Fibroblast of lung (primary cell): ENCODE measurements at places on chromosomes 5 and 9. TPM values are rescaled to one million over a fixed set of nuclear protein-coding genes. Genes with fewer than 3 reads are reported as not detected.

GOLM1 gene
- 46.7 and 67.3 TPM in 2 replicates for total RNA-seq

WHRN gene
- 0.51 and 1.8 TPM in 2 replicates for total RNA-seq

OR1K1 gene
- total RNA-seq, result not detected in 2 replicates

PCDH1 gene
- 0.66 and 2.3 TPM in 2 replicates for total RNA-seq

OMD gene
- under 0.01 and 0.17 TPM in 2 replicates for total RNA-seq

DND1 gene
- total RNA-seq, result under 0.01 and 0.33 TPM in 2 replicates

LCN2 gene
- total RNA-seq, result not detected in 2 replicates

SPATA31D1 gene
- total RNA-seq, result not detected in 2 replicates

OTP gene
- total RNA-seq, result not detected in 2 replicates

SLC6A3 gene
- not detected in 2 replicates for total RNA-seq

ARSI gene
- 5.9 and 8.5 TPM in 2 replicates for total RNA-seq

AIF1L gene
- 0.51 and 3.3 TPM in 2 replicates for total RNA-seq

FRMD3 gene
- total RNA-seq, result under 0.01 and 0.66 TPM in 2 replicates

IFNA13 gene
- not detected in 2 replicates for total RNA-seq

C5orf15 gene
- 31.8 and 43.1 TPM in 2 replicates for total RNA-seq

MRPL41 gene
- 41.3 and 53.2 TPM in 2 replicates for total RNA-seq

TMEM252 gene
- not detected in 2 replicates for total RNA-seq

CATSPER3 gene
- total RNA-seq, result under 0.01 and 0.17 TPM in 2 replicates

OR13C3 gene
- not detected in 2 replicates for total RNA-seq

TRIM7 gene
- 2.3 and 7.3 TPM in 2 replicates for total RNA-seq

POC5 gene
- 13.9 and 17.0 TPM in 2 replicates for total RNA-seq

PLEKHG4B gene
- under 0.01 TPM in 1 of 2 replicates, not detected in the other for total RNA-seq

EIF4E1B gene
- not detected in 2 replicates for total RNA-seq

PTGR1 gene
- total RNA-seq, result 74.2 and 126 TPM in 2 replicates

NEUROG1 gene
- total RNA-seq, result not detected in 2 replicates

IL9 gene
- total RNA-seq, result not detected in 2 replicates

CTSL gene
- total RNA-seq, result 563 and 826 TPM in 2 replicates

KCTD16 gene
- 1.0 and 1.2 TPM in 2 replicates for total RNA-seq

CD14 gene
- total RNA-seq, result 4.1 and 10.9 TPM in 2 replicates

WDR31 gene
- total RNA-seq, result 3.1 and 4.0 TPM in 2 replicates

PCDHA8 gene
- under 0.01 and 0.33 TPM in 2 replicates for total RNA-seq

WDR38 gene
- not detected in 2 replicates for total RNA-seq

APBA1 gene
- total RNA-seq, result 5.4 and 8.8 TPM in 2 replicates

KIF2A gene
- total RNA-seq, result 50.1 and 59.3 TPM in 2 replicates

PCDHA6 gene
- total RNA-seq, result 0.51 and 3.6 TPM in 2 replicates

LHX3 gene
- total RNA-seq, result not detected in 2 replicates

MOB3B gene
- total RNA-seq, result under 0.01 TPM in 2 replicates

CD74 gene
- 3.9 and 5.9 TPM in 2 replicates for total RNA-seq

WWC1 gene
- total RNA-seq, result 2.5 and 4.9 TPM in 2 replicates

ROR2 gene
- 27.9 and 39.5 TPM in 2 replicates for total RNA-seq
